ENCODE measurements at places on chromosomes 3 and 15. TPM values are rescaled to one million over a fixed set of nuclear protein-coding genes. Genes with fewer than 3 reads are reported as not detected.

Gene SOX2
- 0.07 TPM for total RNA-seq

Gene ZKSCAN7
- total RNA-seq = 0.73 TPM

Gene ST8SIA2
- total RNA-seq = not detected

Gene IGDCC3
- not detected for total RNA-seq

Gene COL6A5
- 0.16 TPM for total RNA-seq

Gene SLC6A1
- total RNA-seq = not detected

Gene SYNPR
- not detected for total RNA-seq

Gene CACNA1D
- total RNA-seq = 1.2 TPM

Gene ALPK3
- total RNA-seq = 0.10 TPM

Gene PRSS50
- not detected for total RNA-seq

Gene TTC21A
- 1.0 TPM for total RNA-seq

Gene DUOX1
- 0.10 TPM for total RNA-seq

Gene GABPB1
- total RNA-seq = 81.0 TPM

Gene PLCB2
- 88.5 TPM for total RNA-seq

Gene VGLL3
- not detected for total RNA-seq

Gene PLD1
- total RNA-seq = 0.15 TPM

Gene FBN1
- 0.61 TPM for total RNA-seq

Gene C3orf85
- not detected for total RNA-seq

Gene TTBK2
- 13.4 TPM for total RNA-seq

Gene PYGO1
- not detected for total RNA-seq

Gene CNTN6
- not detected for total RNA-seq

Gene SIAH2
- 177 TPM for total RNA-seq

Gene CDCP1
- 1.2 TPM for total RNA-seq

Gene ITGB5
- total RNA-seq = 2.2 TPM

Gene ALG1L2
- not detected for total RNA-seq

Gene TRH
- total RNA-seq = not detected

Gene ASTE1
- total RNA-seq = 9.6 TPM

Gene ZNF385D
- not detected for total RNA-seq

Gene SLC28A1
- not detected for total RNA-seq

Gene SH2D7
- total RNA-seq = not detected

Gene SERPINI2
- total RNA-seq = not detected

Gene CCR2
- 21.0 TPM for total RNA-seq

Gene ALS2CL
- total RNA-seq = 0.10 TPM
